ENCODE measurements at places on chromosomes 7 and 10.

DNA sequence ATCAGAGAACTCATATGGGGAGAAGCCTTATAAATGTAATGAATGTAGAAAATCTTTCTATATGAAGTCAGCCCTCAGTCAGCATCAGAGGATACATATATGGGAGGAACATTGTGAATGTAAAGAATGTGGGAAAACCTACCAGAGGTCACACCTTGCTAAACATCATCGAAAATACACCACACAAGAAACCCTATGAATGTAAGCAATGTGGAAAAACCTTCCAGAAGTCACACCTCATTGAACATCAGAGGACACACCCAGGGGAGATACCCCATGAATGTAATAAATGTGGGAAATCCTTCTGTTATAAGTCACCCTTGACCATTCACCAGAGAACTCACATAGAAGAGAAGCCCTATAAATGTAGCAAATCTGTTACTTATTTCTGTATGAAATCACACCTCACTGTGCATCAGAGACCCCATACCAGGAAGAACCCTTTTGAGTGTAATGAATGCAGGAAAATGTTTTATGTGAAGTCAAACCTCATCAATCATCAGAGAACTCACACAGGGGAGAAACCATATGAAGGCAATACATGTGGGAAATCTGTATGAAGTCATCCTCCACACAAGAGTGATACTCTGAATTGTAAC is 30.8 kb downstream of the ZNF12 start:
- no peak for DNase-seq

GRCh38 chr7:25716421-25716820 is 435.6 kb upstream of the NFE2L3 start:
- peak; percentile 24 for DNase-seq

GRCh38 chr10:113960617-113961181 is 83.0 kb upstream of the ADRB1 start:
- DNase-seq: no peak

DNA sequence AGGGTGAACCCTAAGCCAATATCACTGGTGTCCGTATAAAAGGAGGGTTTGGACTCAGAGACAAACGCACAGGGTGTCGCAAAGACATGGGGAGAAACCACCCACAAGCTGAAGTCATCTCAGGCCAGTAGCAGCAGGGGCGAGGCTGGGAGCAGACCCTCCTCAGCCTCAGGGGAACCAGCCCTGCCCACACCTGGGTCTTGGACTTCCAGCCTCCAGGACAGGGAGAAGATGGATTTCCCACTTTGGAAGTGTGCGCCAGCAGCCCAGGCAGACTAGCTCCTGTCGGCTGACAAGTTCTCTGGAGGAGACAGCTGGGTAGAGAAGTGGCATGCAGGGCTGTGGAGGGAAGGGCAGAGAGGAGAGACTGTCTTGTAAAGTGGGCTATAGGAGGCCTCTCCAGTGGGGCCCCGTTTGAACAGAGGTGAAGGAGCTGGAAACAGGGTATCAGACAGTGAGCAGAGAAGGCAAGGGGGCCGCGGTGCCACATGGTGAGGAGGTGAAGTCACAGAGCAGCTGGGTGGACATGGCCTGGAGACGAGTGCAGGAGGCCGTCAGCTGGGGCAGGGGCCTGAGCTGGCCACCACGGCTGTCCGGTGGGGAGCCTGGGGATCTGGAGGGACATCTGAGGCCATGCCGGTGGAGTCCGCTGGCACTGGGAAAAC is 475.6 kb downstream of the PTPRN2 start:
- DNase-seq: no peak

DNA sequence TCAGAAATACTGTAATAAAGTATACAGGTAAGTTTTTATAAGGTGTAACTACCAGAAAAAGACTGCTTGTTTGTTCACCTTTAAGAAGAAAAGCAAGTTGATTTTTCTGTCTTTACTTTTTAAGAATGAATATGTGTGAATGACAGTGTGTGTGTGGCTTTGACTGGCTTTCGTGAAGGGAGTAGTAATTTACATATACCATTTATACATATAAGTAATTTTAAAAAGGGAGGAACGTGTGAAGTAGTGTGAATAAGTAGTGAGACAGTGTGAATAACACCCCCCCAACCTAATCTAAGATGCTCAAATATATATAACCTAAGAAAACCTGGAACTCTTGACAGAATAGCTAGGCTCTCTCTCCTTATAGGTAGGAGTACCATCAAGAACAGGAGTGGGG is 33.2 kb downstream of the RBM33 start:
- no peak for DNase-seq

GRCh38 chr10:3339121-3339520 is 166.5 kb upstream of the PITRM1 start:
- no peak for DNase-seq

DNA sequence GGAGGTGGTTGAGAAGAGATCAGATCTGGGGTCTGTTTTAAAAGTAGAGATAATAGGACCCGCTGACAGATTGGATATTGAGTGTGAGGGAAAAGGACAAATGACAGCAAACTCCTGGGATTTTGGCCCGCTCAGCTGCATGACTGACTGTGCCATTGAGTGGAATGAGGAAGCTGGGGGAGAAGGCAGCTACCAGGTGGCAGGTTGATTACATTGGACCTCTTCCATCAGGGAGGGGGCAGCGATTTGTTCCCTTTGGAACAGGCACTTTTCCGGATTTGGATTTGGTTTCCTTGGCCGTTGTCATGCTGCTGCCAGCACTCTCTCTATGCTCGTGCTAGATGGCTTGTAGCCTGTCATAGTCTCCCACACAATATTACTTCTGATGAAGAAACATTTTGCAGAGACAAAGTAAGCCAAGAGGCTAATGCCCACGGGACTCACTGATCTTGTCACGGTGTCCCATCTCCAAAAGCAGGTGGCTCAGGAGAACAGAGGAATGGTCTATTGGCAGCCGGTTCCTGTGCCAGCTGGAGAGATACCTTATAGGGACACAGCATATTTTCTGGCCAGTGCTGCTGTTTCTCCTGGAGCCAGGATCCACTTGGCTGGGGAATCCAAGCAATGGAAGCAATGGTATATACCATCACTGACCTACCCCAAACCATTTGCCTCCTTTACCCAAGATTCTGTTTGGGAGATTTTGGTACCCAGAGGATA is 69.1 kb upstream of the WAC start:
- no peak for DNase-seq

DNA sequence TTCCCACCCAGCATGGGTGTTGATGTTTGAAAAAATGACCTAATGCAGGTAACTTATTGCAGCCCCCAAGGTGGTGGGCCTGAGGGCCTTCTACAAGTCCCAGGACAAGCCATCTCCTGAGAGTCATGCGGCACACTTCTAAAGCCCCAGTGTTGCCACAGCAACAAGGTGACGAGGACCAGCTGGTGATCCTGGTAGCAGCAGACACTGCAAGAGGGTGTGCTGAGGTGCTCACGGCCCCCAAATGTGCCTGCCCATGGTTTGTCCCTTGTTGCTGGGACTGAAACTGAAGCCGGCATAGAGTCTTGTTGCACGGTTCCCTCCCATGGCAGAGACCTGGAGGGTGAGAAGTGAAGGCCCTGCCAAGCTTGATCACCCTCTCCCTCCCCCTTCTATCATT is 333.2 kb upstream of the MGMT start:
- DNase-seq: no peak

DNA sequence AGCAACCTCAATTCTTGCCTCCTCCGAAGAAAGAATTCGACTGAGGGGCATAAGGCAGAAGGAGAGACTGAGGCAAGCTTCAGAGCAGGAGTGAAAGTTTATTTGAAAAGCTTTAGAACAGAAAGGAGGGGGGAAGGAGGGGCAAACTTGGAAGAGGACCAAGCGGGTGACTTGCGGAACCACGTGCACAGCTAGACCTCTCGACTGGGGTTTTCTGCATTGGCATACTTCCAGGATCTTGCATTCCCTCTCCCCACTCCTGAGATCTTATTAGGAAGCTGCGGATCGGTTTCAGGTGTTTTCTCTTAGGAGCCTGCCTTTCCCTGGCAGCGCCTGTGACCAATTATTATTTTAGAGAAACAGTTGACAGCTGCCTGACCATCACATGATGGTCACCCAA is 20.3 kb upstream of the CPXM2 start:
- DNase-seq: no peak

GRCh38 chr10:30704026-30704600 is 74.6 kb upstream of the LYZL2 start:
- no peak for DNase-seq

- no peak for DNase-seq
Observed at GRCh38 chr7:49564379-49564714, 209.1 kb upstream of the VWC2 start.

GRCh38 chr10:120221873-120222485 is 235.0 kb upstream of the PLPP4 start:
- DNase-seq: peak; percentile 61

GRCh38 chr7:1555046-1555812 is 776 bp downstream of the TMEM184A start:
- DNase-seq: peak; percentile 80

- no peak for DNase-seq
Observed at GRCh38 chr10:127198721-127199120, 2.3 kb upstream of the INSYN2A start.

- DNase-seq: no peak
Observed at GRCh38 chr7:77351539-77352004, 64.6 kb downstream of the GSAP start.

DNA sequence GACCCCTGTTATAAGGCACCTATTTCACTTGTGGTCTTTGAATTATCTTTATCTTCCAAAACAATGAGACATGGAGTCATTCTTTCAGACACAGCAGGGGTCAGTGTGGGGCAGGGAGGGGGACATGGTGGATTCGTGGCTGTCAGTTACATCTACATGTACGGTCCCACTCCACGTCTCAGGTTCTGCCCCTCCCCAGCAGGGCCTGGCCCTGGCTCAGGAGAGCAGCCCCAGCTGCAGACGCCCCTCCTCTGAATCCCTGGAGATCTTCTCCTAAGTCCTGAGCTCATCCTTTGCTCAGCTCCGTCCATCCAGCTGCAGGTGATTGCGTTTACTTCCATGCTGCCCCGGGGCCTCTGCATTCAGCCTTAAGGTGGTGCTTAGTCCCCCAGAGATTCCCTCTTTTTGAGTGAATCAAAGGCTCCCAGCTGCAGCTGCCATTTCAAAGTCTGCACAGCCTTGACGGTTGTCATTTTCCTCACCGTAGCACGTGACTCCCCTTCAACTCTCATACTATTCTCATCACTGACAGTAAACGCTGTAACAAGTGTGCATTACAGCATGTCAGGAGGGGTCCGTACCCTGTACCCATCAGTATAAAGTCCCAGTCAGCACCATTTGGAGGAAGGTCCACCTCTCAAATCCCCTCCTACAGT is 113.4 kb upstream of the TCERG1L start:
- no peak for DNase-seq

GRCh38 chr7:37450035-37450434 is 1.4 kb upstream of the ELMO1 start:
- no peak for DNase-seq

DNA sequence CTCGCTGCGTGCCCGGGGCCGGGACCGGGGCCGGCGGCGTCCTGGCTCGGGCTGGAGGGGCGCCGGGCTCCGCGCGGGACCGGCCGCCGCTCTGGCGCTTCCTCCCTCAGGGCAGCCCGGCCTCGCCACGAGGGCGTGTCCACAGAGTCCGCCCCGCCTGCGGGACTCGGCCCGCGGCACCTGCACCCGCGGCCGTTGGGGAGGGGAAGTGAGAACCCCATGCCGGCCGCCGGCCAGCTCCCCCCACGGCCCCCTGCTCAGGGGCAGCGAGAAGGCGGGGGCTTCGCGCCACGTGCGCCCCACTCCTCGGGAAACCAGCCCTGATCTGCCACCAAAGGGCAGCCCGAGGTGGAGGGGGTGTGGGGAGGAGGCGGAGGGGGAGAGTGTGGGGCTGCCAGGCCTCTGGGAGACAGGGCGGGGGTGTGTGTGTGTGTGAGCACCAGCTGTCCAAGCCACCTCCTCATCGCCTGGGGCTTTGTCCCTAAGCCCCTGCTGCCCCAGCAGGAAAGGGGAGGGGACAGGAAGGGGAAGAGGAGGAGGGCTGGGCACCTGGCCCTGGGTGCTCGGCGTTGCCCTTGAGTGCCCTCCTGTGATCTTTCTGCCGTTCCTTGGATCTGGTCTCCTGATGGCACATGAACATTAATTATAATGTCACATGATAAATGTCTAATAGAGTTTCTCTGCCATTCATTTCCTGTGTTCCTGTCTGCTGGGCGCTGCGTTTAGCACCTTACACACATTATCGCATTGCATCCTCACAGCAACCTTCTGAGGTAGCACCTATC is at the start of gene PIK3AP1:
Gene PIK3AP1, minus strand, starts transcription at position 93 of the 785 bp plus-strand sequence. CDS start 120 bp downstream, outside the sequence.
- no peak for DNase-seq

DNA sequence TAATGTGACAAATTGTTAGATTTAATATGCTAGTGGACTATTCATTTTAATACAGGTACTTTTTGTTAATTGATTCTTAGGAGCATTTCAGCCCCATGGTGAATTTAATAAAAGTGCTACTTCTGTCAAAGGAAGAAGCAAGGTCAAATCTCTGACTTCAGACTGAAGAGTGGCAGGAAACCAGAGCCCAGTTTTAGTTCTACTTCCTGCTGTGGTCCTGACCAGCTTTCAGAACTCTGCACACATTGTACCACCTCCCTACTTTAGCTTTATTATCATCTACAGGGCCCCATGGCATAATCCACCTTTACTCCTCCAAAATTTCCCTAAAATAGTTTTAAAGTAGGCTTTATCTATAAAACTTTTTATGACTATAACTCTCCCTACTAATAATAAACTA is 33.7 kb downstream of the CTTNBP2 start:
- DNase-seq: no peak

GRCh38 chr10:13795653-13796555 is 209.1 kb downstream of the PRPF18 start:
- DNase-seq: no peak

DNA sequence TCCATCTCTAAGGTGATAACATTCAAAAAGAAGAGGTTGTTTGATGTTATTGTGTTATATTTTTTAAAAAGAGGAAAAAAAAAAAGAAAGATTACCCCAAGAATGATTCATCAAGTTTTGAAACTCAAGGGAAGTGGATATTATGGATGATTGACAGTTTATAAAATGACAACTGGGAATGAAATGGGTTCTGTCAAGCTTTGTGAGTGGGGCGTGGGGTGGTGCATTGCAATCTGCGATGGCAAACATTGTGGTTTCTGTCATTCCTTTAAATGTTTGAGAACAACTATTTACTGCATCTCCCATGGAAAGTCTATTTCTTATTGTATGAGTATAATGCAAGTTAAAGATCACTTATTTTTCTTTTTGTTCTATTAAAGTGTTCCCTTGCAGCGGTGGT is 297.0 kb downstream of the CCDC3 start:
- peak; percentile 47 for DNase-seq

DNA sequence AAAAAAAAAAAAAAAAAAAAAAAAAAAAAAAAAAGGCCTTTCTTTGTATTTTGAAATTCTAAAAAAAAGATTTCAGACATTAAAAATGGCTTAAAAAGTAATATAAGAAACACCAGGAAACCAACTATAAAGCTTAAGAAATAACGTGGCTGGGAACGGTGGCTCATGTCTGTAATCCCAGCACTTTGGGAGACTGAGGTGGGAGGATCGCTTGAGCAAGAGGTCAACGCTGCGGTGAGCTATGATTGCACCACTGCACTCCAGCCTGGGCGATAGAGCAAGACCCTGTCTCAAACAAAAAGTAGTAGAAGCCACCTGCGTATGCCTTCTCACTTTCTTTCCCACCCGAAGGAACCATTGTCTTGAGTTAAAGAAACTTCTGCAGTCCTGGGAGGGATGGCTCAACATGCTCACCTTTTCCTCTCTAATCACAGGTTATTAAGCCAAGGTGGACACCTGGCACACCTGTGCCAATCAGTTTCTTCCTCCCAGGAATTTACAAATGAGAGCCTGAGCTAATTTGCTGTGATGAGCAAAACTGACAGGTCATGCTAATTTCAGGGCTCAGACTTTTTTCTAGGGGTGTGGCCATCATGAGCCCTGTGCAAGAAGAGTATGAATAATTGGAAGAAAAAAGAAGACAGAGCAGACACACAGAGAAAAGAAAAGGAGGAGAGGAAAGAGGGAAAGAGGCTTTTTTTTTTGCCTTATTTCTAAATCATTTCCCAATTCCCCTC is 72.0 kb upstream of the PARD3 start:
- no peak for DNase-seq

All from iris pigment epithelial cell (primary cell).